Upper lobe of left lung (tissue), 6 donors: ENCODE measurements at places on chromosomes 1 and 21. TPM values are rescaled to one million over a fixed set of nuclear protein-coding genes. Genes with fewer than 3 reads are reported as not detected.

DNA sequence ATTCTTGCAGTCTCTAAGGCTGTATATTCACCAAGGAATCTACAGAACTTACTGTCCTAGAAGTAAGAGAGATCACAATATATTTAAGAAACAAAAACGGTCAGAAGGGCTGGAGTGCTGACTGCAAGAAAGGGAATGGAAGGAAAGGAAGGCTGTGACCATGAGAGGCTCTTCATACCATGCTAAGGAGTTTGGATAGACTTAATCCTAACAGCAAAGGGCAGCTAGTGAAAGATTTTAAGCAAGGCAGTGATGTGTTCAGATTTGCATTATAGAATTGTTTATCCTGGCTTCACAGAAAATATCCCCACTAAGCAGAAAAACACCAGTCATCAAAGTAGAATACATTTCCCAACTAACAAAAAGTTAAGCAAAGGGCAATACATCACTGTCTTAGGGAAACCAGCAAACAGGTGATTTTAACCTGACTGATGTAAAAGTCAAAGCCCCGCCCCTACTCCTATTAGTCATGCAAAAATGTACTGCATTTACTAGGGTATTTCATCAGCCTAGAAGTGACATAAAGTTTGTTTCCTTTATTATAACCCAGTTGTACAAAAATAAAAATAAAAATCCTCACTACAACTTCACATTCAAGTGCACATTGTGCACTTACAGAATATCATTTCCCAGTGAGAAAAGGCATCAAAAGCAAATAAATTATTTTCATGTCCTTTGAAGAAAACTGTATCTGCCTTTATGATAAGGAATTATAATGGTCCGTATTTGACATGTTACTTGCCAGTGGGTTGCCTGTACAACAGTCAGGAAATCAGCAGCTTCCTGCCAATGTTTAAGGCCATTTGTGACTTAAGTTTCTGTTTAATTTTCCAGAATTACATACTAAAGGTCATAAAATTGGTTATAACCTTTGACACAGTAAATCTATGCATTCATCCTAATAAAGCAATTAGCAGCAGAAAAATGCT, 17.2 kb downstream of the JAK1 start:
- H3K27ac ChIP-seq: peak overlapping the region; percentile 50
- H3K36me3 ChIP-seq: no peaks in the 10 kb centered on the region
- DNase-seq: peak; percentile 48
- peaks cover 32% of the 10 kb centered on the region for H3K4me1 ChIP-seq
- no peaks in the 10 kb centered on the region for H3K27me3 ChIP-seq
- H3K4me3 ChIP-seq: no peak overlapping the region

DNA sequence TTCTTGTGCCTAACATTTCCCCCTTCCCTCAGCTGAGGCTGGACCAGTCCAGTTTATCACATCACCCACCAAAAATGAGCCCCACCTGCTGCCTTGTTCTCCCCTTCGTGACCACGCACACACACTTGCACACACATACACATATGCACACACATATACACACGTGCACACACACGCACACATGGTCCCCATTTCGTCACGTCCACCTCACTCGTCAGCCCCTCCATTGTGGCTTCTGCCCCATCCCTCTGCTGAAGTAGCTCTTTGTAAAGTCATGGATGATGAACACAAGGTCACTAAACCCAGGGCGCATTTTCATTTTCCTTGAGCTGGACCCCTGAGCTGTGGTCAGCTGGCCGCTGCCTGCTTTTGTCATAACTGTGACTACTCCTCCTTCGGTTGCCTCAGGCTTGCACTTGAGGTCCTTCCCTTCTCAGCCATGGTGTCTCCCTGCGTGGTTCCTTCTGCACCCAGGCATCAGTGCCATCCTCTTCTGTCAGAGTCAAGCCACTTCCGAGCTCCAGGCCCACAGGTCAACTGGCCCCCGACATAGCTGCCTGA, 93.8 kb downstream of the SYT2 start:
- H3K4me3 ChIP-seq: no peak overlapping the region
- no peaks in the 10 kb centered on the region for H3K36me3 ChIP-seq
- DNase-seq: no peak
- no peaks in the 10 kb centered on the region for H3K27me3 ChIP-seq
- peaks cover 22% of the 10 kb centered on the region for H3K4me1 ChIP-seq

- H3K36me3 ChIP-seq: no peaks in the 10 kb centered on the region
- no peak overlapping the region for H3K27ac ChIP-seq
- H3K4me1 ChIP-seq: peaks cover 3% of the 10 kb centered on the region
- DNase-seq: no peak
Observed at GRCh38 chr1:26081267-26082019, 14.0 kb upstream of the TRIM63 start.

- peaks cover 6% of the 10 kb centered on the region for H3K36me3 ChIP-seq
- no peaks in the 10 kb centered on the region for H3K4me1 ChIP-seq
- DNase-seq: no peak
- no peak overlapping the region for H3K27ac ChIP-seq
- no peaks in the 10 kb centered on the region for H3K27me3 ChIP-seq
Observed at GRCh38 chr1:169985757-169986156, 88.7 kb downstream of the KIFAP3 start.

DNA sequence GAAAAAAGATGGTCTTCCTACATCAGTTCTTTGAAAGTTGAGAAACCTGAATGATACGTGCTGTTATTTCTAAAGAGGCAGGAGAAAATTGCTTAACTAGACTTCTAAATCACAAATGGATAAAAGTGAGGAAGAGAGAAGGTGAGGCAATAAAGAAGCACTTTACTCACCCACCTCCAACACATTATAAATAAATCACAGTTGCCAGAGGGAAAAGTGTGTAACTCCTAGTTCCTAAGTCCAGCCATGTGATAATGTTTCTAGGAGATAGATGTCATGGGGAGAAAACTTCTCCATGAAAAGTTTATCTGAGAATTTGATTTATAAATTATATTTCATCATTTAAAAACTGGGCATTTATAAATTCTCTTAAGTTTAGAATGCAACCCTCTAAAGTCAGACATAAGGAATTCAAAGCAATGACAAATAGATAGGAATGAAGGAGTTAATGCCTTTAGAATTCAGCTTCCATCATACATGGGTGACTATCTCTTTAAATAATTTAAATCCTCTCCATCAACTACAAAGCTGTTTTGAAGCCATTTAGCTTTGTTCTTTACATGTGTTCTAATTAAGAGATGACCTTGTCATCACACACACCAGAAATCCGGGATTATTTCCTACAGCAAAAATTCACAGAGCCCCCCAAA, 60.0 kb downstream of the NRIP1 start:
- H3K36me3 ChIP-seq: no peaks in the 10 kb centered on the region
- no peak overlapping the region for H3K27ac ChIP-seq
- no peak overlapping the region for H3K4me3 ChIP-seq
- H3K4me1 ChIP-seq: peaks cover 34% of the 10 kb centered on the region

DNA sequence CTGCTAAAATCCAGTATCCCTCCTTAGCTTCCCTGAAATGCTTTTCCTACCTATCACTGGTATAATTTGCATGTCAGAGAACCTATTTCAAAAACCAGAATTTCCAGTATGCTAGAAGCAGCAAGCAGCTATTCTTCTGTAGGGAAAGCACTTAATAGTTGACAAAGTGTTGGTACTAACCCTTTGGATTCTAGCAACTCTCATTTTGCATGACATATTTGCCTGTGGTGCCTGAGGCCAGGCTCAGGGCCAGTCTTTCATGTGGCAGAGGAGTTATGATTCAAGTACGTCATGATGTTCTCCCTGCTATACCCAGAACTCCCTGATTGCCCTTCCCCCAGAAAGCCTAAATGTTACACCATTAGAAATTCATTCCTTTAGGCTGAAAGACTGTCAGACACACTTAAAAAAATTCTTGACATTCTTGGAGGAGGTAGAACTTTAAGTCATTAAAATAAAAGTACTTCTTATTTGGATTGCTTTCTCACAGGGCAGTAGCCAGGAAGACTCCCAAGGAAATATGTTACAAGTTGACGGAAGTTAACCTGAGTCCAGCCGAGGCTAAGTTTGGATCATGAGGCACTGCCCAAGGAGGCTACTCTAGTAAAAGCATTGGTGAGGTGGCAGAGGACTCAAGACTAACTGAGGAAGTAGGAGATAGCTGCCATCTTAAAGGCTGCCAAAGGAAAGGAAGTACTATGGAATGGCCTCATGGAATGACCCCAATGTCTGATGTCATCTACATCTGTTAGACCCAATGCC, 298.4 kb upstream of the SPAG17 start:
- no peak overlapping the region for H3K4me3 ChIP-seq
- no peaks in the 10 kb centered on the region for H3K4me1 ChIP-seq
- peak; percentile 37 for DNase-seq
- H3K27ac ChIP-seq: no peak overlapping the region
- no peaks in the 10 kb centered on the region for H3K27me3 ChIP-seq

DNA sequence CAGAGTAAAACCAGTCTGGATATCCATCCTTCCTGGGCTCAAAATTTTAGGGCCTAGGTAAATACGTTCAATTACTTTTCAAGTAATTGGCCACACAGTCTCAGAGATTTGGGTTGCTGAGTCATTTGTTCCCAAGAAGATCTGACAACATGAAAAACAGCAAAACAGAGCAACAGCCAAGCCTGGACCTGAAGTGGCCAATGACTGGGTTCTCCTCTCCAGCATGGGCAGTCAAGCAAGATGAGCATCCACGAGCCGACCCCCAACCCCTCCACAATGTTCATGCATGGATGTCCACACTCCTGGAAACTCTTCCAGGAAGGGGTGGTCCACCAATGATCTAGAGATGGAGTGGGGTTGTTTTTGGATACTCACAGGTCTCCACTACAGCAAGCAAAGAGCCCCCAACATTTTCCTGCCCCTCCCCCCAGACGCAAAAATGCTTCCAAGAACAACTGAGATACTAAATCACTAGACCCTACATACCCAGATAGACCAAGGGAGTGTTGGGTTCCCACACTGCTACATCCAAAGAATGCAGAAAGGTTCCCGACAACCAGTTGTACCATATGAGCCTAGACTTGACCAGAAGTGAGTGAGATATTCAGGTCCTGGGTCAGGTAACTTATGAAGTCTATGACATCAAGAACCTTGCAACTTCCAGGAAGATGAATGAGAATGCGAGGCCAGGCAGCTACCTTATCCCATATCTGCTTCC, 73.0 kb downstream of the CD46 start:
- peaks cover 89% of the 10 kb centered on the region for H3K4me1 ChIP-seq
- no peaks in the 10 kb centered on the region for H3K27me3 ChIP-seq
- peak overlapping the region; percentile 98 for H3K27ac ChIP-seq
- DNase-seq: no peak

The PLEKHN1 gene
- 2.9 TPM for total RNA-seq

The MTARC1 gene
- 15.7 TPM for total RNA-seq

The ADCY10 gene
- not detected for total RNA-seq
